ENCODE measurements at places on chromosomes 7 and 10. TPM values are rescaled to one million over a fixed set of nuclear protein-coding genes. Genes with fewer than 3 reads are reported as not detected.

DNA sequence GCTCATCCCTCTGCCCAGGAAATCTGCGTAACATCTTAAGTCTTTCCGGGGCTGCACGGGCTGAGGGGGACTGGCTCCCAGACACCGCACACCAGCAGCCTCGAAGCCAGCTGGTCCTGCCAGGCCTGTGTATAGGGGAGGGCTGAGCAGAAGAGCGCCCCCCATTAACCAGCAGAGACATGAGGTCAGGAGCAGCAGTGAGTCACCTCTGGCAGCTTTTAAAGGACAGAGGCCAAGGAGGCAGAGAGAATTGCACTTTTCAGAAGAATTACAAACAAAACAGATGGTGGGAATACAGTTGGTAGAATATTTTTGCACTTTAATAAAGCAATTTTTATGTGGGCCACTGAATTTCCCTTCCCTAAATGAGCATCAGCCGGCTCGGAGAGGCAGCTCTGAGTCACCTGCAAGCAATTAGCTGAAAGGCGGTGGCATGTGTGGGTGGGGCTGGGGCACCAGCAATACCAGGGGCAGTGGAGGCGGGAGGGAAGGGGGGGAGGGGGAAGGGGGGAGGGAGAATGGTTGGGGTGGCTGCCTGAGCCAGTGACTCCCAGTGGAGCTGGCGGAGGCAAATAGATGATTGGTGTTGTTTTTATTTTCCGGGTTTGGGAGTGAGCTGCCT, 39.1 kb downstream of the GOLGA7B start:
- DNase-seq: no peak

DNA sequence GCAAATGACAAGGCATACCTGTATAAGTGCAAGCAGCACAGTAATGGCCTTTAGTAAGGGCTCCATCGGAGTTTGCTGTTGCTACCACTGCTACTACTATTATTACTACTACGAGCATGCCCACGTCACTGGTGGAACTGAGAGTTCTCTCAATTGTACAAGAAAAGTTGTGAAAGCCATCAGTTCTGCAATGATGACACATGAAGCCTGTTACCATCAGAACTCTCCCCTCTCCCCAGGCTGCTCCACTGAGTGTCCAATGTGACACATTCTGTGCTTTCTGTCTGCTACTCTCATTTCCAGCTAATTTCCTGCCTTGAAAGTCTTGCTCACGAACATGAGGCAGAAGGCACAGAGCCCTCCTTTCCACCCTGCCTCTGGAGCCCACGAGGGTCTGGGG, 263.2 kb upstream of the MGMT start:
- no peak for DNase-seq

DNA sequence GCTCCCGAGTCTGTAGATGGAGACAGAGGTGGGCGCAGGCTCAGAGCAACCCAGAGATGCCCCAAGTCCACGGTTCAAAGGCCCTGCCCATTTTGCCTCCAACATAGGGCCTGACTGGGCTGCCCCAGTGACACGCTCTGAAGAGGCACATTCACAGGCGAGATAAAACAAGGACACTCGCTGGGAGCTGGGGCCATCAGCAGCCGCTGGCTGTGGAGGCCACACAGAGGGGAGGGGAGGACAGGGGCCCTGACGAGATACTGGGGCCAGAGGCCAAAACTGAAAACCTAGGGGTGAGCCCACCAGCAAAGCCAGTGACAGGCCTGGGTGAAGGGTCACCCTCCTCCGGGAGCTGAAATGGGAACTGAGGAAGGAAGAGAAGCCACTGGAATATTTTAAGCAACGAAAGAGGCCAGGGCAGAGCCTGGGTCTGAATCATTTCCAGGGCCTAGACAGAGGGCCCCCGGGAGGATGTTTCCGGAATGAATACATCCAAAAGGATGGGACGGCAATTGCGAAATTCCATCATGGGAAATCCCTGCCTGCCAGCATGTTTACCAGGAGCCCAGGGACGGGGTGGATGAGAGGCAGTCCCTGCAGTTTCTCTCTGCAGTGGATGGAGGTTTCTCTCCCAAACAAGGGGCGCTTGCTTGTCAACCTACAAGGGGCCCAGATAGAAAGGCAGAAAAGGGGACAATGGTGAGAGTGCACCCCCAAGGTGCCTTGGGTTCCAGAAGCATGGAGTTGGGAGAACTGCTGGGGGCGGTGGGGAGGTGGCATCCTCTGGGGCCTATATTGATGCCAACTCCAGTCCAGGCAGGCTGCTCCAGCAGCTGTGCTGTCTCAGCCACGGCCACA, 29.0 kb upstream of the HSPA12A start:
- peak; percentile 76 for DNase-seq

The WEE2 gene
- not detected for polyA plus RNA-seq

GRCh38 chr10:102633287-102633686, 11.0 kb upstream of the TRIM8 start:
- DNase-seq: no peak

The HMX2 gene
- not detected for polyA plus RNA-seq

- DNase-seq: no peak
Measured at GRCh38 chr7:146375170-146375569, 258.6 kb downstream of the CNTNAP2 start.

DNA sequence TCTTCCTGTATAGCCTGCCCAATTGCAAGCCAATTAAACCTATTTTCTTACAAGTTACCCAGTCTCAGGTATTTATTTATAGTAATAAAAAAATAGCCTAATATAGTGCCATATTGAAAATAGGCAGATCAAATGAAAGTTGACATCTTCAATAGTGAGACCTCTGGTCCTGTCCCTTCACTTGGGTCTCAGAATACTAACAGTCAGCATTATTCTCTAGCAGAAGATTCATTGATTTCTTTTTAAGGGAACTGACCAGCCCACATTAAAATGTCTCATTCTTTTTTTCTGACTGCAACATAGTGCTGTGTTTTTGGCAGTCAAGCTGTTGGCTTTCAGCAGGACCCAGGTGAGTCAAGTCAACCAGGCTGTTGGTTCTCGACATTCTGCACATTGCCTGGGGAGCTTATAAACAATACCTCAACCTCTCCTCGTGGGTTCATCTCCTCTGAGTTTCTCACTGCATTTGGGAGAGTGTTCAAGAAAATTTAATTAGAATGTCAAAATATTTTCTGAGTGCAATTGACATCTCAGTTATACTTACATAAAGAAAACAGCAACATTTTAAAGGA, 109.8 kb downstream of the MKX start:
- DNase-seq: no peak

The MMP21 gene
- polyA plus RNA-seq: 0.07 TPM

GRCh38 chr7:4236389-4236788, 445.7 kb upstream of the FOXK1 start:
- no peak for DNase-seq

GRCh38 chr7:99449326-99449725, 10.6 kb downstream of the CPSF4 start:
- no peak for DNase-seq

- DNase-seq: no peak
Measured at GRCh38 chr7:106626376-106627164, 34.4 kb downstream of the CCDC71L start.

- DNase-seq: no peak
Measured at GRCh38 chr7:69605070-69605469, 6.8 kb downstream of the AUTS2 start.

DNA sequence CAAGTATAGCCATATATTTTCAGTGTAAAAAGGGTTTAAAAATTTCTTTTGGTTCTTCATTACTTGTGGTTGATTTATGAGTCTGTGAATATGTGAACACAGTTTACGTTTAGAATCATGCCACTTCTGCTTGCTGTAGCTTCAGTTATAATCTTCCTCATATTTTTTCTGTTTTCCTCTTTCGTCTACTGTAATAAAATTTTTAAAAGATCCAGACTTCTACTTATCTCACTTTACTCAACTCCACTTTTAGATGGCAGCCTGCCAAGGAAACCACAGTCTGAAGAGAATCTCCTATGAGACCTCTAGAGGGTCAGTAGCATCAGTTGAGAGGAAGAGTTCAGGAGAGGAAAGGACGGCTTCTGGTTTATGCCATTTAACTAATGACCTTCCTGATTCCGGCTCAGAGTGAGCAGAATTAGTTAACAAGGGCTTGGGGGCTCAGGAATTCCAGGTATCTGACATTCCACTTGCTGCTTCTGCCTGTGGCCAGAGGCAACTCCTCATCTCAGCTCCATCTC, 21.4 kb downstream of the CREB5 start:
- no peak for DNase-seq

GRCh38 chr7:138773817-138774216, 24.0 kb upstream of the TMEM213 start:
- DNase-seq: no peak

The PTPRZ1 gene
- not detected for polyA plus RNA-seq

DNA sequence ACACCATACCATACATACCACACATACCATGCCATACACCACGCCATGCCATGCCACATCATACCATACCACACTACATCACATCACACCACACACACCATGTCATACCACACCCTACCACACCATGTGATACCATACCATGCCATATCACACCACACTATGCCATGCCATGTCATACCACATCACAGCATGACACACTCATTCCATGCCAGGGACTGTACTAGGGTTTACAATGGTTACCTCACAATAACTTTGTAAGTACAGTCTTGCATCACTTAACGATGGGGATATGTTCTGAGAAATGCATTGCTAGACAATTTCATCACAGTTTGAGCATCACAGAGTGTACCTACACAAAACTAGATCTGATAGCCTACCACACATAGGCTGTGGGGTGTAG, 14.5 kb downstream of the PYROXD2 start:
- DNase-seq: no peak

- no peak for DNase-seq
Measured at GRCh38 chr10:52313256-52313932, 687 bp upstream of the DKK1 start.

DNA sequence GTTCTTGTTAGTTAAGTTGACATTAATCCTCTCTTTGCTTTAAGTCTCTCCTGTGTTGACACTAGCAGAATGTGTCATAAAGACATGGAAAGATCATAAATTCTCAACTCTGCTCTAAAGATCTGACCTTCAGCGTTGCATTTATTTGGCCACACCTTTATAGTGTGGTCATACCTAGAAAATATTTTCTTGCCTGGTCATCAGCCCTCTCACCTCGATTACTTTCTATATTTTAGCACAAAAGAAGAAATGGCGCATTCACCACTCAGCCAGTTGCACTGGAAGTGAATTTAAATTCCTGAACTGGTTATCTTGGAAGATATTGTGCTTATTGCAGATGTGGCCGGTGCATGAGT, 96.7 kb upstream of the PDCD4 start:
- no peak for DNase-seq

DNA sequence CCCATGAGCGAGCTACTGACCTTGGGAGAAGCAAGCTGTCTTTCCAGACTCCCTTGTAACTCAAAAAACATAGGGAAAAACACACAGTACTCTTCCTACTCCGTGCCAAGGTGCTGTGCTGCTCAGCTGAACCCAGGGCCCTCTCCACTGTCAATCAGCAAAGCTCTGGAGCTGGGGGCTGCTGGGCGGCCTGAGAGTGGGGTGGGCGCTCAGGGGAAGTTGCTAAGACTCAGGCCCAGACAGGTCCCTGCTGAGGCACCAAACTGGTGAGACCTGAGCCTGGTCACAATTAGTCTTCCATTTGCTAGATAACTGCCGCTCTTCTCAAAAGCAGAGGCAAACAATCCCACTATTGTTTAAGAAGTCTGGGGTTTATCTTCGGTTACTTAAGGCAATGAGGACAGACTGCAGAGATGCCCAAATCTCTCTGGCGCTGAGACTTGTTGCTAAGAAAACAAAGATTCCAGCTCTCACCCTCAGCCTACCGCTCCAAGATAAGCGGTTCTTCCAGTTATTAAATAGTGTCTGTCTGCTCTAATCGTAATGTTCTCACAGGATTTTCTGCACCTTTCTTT, 22.0 kb downstream of the STEAP1B start:
- no peak for DNase-seq

- no peak for DNase-seq
Measured at GRCh38 chr7:145868935-145869334, 247.7 kb upstream of the CNTNAP2 start.

DNA sequence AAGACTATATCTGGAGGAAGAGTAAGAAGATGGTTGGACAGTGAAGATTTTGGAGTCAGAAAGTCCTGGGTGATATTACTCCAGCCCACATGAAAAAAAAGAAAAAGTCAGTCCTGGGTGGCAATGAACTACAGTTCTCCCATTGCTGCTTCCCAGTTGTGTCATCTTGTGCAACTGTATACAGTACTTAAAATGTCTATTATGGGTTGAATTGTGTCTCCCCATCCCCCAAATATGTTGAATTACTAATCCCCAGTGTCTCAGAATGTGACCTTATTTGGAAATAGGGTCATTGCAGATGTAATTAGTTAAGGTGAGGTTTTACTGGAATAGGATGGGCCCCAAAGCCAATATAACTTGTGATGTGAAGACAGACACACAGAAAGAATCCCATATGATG, 15.6 kb downstream of the SEC23IP start:
- DNase-seq: no peak

The FGL2 gene
- polyA plus RNA-seq: 28.8 TPM

GRCh38 chr7:20035279-20035875, 181.8 kb downstream of the MACC1 start:
- no peak for DNase-seq

The ALKBH4 gene
- polyA plus RNA-seq: 5.6 TPM

DNA sequence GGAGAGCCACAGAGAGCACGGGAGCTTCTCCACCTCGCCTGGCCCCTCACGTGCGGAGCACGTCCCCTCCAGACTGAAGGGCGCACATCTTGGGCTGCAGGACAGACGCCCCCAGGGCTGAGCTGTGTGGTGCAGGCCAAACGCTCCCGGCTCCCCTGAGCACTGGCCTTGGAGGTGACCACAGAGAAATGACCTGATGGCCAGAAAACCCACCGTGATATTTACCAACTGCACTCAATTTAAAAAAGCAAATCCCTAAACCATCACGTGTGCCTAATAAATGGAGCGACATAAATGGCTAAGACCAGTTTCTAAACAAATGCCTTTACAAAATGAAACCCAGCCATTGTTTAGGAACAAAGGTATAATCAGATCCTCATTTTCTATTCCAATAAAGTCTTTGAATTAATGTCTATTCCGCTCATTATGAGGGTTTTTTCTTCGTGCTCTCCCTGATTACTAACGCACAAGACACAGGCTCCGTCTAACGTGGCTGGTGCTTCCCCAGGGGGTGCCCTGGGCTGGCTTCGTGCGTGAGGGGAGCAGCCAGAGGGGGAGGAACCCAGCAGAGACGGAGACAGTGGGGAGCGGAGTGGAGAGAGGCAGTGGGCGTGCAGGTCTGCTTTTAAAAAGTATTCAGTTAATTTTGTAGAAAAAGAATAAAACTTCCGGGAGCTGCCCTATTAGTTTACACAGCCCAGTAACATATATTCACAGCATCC, 190.3 kb downstream of the DNAJB6 start:
- no peak for DNase-seq

DNA sequence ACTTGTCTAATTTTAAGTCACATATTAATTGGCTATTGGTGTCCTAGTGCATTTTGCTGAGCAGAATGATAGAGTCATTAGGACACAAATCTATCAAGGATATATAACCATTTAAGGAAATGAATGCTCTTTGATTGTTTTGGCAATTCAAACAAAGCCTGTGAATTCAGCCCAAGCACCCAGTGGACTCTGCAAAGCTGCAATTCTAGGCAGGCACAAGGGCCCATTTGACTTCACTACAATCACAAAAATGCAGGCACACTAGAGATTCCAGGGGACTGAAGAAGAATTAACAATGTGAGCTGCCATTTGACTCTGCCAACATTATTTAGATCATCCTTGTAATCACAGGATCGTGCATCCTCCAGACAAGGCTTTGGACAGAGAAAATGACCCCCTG, 544.2 kb upstream of the PHF14 start:
- no peak for DNase-seq
